ENCODE measurements at places on chromosomes 4 and X. TPM values are rescaled to one million over a fixed set of nuclear protein-coding genes. Genes with fewer than 3 reads are reported as not detected.

Gene ARMCX1
- 23.5 TPM for total RNA-seq

Gene TMPRSS11B
- total RNA-seq = not detected

Gene MAGEE1
- 0.25 TPM for total RNA-seq

Gene ADGRA3
- 4.5 TPM for total RNA-seq

Gene PHOX2B
- not detected for total RNA-seq

Gene STK26
- total RNA-seq = 2.5 TPM

Gene TIGD4
- total RNA-seq = 0.25 TPM

Gene GAGE12J
- not detected for total RNA-seq

Gene PPBP
- not detected for total RNA-seq

Gene ALB
- not detected for total RNA-seq
